Activated T-cell treated with anti-CD3 and anti-CD28 coated beads, Interleukin-2, amount 50 U/mL, for 72 hours (primary cell): ENCODE measurements at places on chromosomes 3 and 15. TPM values are rescaled to one million over a fixed set of nuclear protein-coding genes. Genes with fewer than 3 reads are reported as not detected.
A peak's percentile ranks its signal among the peaks of the same experiment; 100 is the strongest.

The HYAL1 gene
- not detected for total RNA-seq

The GOLGA8S gene
- total RNA-seq = 0.07 TPM

The HTR3E gene
- total RNA-seq = not detected

DNA sequence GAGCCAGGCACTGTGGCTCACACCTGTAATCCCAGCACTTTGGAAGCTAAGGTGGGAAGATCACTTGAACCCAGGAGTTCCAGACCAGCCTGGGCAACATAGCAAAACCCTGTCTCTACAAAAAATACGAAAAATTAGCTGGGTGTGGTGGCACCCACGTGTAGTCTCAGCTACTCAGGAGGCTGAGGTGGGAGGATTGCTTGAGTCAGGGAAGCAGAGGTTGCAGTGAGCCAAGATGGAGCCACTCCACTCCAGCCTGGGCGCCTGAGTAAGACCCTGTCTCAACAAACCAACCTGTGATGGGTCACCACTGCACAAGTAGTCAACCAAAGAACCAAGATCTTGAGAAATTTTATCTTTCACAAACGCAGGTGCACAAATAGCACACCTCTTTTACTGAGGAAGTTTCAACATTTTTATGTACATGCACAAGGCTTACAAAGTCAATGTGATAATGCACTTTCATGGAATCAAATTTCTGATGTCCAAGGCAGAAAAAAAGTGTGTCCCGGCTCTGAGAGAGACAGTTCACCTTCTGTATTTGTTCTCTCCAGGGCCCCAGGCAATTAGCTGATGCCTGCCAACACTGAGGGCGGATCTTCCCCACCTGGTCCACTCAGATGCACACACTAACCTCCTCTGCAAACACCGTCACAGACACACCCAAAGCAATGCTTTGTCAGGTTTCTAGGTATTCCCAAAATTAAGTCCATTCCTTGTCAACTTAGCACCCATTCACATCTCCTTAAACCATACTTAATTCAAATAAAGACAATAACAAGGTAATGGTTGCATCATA lies 12.4 kb downstream of the ACAA1 start:
- H3K4me1 ChIP-seq = no peaks in the 10 kb centered on the region
- no peak overlapping the region for H3K4me3 ChIP-seq
- no peak for DNase-seq
- H3K36me3 ChIP-seq = peaks cover 3% of the 10 kb centered on the region

DNA sequence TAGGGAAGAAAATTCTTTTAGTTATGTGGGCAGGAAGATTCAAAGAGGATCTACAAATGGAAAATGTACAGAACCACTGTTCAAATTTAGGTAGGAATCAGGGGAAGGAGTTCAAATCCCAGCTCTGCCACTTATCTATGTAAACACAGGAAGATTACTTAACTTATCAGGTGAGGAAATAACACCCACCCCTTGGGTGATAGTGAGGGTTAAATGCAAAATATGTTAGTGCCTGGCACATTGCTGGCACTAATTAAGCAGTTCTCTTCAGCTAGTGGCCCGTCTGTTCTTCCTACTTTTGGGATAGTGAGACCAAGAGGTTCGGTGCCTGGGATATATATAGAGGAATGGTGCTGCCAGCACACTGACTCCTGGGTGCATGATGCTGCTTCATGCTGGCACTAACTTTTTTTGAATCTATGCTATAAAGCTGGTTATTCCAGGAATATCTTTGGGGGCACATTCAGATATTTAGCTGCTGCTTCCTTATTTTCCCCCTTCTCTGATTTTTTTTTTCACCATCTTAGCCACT lies 83.8 kb downstream of the XRN1 start:
- no peaks in the 10 kb centered on the region for H3K4me1 ChIP-seq
- H3K36me3 ChIP-seq = peaks cover 20% of the 10 kb centered on the region
- H3K4me3 ChIP-seq = no peak overlapping the region
- DNase-seq = no peak
- no peak overlapping the region for H3K27ac ChIP-seq

DNA sequence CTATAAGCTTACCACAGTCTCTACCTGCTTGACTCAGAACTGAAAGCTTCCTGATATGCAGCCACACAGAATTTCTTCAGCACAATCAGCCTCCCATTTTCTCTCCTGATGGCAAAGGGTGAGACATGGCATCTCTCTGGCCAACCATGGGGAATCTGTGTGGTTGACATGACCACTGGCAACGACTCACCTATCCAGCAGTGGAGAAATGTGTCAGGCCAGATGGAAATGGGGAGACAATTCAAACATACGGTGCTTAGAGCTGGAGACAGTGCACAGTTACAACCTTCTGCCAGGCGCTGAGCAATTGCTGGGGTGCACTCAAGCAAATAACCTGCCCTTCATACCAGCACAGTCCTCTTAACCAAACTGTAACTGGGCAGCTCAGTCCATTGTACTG lies 3.6 kb downstream of the ZNF385D start:
- H3K4me3 ChIP-seq = no peak overlapping the region
- H3K4me1 ChIP-seq = no peaks in the 10 kb centered on the region
- no peaks in the 10 kb centered on the region for H3K36me3 ChIP-seq

DNA sequence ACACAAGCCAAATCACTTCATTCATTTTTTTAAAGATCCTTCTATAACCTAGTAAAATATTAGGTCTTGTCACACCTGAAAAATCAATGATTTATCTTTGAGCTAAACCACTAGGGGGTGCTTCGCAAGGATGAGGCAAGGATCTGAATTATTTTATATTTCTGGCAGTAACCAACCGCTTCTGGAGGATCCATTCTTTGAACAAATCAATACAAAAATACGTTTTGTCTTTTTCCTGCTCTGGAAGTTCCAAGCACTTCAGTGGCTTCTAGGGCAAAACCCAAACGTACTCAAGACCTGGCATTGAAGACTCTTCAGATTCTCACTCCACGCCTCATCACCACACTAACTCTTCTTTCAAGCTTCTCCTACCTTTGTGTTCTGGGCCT lies 486 bp downstream of the LSG1 start:
- H3K27ac ChIP-seq = peak overlapping the region; percentile 99
- peak overlapping the region; percentile 99 for H3K4me3 ChIP-seq
- H3K4me1 ChIP-seq = peaks cover 72% of the 10 kb centered on the region
- H3K27me3 ChIP-seq = peaks cover 3% of the 10 kb centered on the region
- peaks cover 7% of the 10 kb centered on the region for H3K36me3 ChIP-seq
- peak; percentile 32 for DNase-seq

- no peak overlapping the region for H3K4me3 ChIP-seq
- peaks cover 16% of the 10 kb centered on the region for H3K27me3 ChIP-seq
- H3K36me3 ChIP-seq = no peaks in the 10 kb centered on the region
- H3K27ac ChIP-seq = no peak overlapping the region
- H3K4me1 ChIP-seq = peaks cover 4% of the 10 kb centered on the region
- DNase-seq = no peak
Observed at GRCh38 chr15:69979262-69979661, 118.5 kb downstream of the TLE3 start.

GRCh38 chr3:176987901-176988650 lies 209.2 kb downstream of the TBL1XR1 start:
- H3K27ac ChIP-seq = no peak overlapping the region
- H3K36me3 ChIP-seq = peaks cover 6% of the 10 kb centered on the region
- H3K4me3 ChIP-seq = no peak overlapping the region
- no peaks in the 10 kb centered on the region for H3K4me1 ChIP-seq
- peaks cover 5% of the 10 kb centered on the region for H3K27me3 ChIP-seq
- DNase-seq = no peak
